D341Med (cell line): ENCODE measurements at places on chromosomes 5 and 9.

GRCh38 chr5:172433071-172433470, 21.3 kb downstream of the SH3PXD2B start:
- no peak for DNase-seq

DNA sequence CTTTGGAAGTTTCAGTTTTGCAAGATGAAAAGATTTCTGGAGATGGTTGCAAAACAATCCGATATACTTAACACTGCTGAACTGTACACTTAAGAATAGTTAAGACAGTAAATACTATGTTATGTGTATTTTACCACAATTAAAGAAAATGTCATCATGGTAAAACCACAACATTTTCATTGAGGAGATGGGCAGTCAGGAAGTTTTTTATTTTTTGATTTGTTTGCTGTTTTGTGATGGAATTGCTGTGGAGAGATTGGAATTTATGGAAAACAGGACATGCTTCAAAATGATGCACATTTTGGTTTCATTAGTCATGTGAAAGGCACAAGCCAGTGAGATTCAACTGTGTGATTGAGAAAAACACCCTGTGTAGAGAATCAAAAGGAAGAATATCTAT, 90.5 kb upstream of the AGXT2 start:
- DNase-seq, result no peak

- DNase-seq, result no peak
These were observed 272.0 kb downstream of the MAN2A1 start for GRCh38 chr5:109961751-109962150.

- DNase-seq, result no peak
These were observed 159.8 kb downstream of the PALM2AKAP2 start for GRCh38 chr9:109939698-109940342.

DNA sequence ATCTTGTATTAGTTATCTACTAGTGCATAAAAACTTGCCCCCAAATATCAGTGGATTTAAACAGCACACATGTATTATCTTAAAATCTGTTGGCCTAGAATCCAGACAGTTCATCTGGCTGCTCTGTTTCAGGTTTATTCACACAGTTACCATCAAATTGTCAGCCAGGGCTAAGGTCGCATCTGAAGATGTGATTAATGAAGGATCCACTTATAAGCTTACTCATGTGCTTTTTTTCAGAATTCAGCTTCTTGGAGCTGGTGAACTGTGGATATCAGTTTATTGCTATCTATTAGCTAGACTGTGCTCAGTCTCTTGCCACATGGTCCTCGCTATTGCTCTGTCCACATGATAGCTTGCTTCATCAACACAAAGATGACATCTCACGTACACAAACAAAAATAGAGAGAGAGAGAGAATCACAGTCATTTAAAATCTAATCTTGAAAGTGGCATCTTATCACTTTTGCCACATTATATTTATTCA, 81.5 kb downstream of the PRDM9 start:
- no peak for DNase-seq

- no peak for DNase-seq
These were observed 1.2 kb upstream of the CKS2 start for GRCh38 chr9:89309608-89310474.

- no peak for DNase-seq
These were observed 1504.6 kb upstream of the CDH9 start for GRCh38 chr5:28542987-28543386.

GRCh38 chr9:121350993-121351561, 19.0 kb downstream of the STOM start:
- peak; percentile 61 for DNase-seq

DNA sequence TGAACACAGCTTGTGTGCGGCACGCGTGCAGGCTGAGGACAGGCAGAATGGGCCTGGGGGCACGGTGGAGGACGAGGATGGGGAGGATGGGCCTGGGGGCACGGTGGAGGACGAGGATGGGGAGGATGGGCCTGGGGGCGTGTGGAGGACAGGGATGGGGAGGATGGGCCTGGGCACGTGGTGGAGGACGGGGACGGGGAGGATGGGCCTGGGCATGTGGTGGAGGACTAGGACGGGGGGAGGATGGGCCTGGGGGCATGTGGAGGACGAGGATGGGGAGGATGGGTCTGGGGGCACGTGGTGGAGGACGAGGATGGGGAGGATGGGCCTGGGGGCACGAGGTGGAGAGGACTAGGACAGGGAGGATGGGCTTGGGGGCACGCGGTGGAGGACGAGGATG, 22.0 kb downstream of the FBXW5 start:
- no peak for DNase-seq

DNA sequence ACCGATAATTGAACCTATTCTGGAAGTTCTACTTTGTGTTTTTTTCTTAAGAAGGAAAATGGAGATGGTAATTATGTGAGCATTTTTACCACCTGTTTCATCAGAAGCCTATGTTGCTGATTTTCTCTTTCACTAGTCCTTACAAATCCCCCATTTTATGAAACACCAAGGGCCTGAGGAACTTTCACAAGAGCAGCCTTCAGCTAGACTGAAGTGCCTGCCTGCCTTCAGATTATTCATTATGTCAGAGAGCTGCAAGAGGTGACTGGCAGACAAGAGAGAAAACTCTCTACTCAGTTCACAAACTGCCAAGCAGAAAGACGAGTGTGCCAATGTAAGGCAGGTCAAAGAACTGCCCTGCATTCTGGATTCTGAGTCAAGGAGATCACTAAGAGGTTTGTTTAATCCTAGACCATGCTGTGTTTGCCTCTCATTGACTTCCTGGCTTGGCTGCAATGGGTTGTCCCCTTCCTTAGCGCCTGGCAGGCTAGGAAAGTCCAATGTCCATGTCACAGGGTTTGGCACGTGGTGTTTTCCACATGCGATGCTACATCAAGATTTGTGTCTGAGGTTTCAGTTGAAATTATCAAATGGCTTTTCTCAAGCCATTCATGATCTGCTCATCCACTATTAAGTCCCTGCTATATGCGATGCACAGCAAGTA, 143.3 kb downstream of the CDC42SE2 start:
- no peak for DNase-seq

- no peak for DNase-seq
These were observed 24.4 kb upstream of the ICE1 start for GRCh38 chr5:5398071-5398470.

DNA sequence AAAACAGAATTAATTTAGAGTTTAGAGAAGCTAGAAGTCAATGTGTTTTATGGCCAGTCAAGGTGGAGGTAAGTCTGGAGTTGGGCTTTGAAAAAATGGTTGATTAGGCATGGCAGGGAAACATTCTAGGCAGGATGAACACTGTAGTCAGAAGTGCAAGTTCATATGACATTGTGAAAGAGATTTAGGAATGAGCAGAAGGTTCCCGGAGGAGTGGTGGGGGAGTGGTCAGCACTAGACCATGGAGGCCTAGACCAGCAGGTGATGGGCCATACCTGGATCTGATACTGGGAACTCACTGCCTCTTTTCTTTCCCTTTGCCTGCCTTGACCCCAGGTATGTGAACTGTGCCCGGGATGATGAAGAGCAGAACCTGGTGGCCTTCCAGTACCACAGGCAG, 16.6 kb downstream of the PRDM9 start:
- no peak for DNase-seq

DNA sequence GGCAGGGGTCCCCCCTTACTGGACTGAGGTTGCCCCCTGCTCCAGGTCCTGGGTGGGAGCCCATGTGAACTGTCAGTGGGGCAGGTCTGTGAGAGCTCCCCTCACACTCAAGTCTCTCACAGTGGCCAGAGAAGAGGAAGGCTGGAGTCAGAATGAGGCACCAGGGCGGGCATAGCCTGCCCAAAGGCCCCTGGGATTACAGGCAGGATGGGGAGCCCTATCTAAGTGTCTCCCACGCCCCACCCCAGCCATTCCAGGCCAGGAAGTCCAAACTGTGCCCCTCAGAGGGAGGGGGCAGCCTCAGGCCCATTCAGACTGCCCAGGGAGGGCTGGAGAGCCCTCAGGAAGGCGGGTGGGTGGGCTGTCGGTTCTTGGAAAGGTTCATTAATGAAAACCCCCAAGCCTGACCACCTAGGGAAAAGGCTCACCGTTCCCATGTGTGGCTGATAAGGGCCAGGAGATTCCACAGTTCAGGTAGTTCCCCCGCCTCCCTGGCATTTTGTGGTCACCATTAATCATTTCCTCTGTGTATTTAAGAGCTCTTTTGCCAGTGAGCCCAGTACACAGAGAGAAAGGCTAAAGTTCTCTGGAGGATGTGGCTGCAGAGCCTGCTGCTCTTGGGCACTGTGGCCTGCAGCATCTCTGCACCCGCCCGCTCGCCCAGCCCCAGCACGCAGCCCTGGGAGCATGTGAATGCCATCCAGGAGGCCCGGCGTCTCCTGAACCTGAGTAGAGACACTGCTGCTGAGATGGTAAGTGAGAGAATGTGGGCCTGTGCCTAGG, at the start of gene CSF2:
Gene CSF2, plus strand, starts transcription at position 559 of the 783 bp plus-strand sequence. Its CDS starts 35 bp downstream, at position 594.
- no peak for DNase-seq

DNA sequence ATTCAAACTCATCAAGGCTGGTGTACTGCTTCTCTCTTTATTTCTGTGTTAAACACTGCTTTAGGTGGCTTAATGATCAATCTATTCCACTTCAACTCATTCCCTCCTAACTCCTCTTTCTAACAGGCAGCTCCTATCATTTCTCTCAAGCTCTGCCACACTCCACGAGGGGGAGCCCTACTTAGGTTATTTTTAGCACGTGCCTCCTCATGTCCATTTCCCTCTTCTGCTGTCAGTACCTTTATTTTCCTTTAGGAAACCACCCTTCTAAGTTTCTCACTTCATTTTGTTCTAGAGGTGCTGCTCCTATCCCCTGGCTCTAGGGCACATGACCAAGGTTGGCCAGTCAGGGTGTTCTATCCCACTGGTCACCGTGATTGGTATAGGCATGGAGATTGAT, 6.7 kb upstream of the BRINP1 start:
- peak; percentile 52 for DNase-seq

DNA sequence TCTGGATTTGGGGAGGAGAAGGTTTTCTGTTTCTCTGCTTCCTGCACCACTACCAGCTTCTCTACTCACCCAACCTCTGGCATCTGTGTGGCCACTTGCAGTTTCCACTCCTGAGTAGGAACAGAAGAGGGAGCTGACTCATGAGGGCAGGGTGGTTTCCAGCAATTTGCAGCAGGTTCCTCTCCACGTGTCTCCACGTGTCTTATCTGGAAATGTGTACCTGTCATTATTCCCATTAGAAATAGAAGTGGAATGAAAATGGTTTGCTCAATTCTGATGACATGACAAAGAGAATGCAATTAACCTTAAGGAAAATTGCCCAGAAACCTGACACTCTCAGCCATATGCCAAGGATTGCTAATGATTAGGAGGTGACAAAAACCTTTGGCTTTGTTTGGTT, 33.0 kb downstream of the EGFLAM start:
- DNase-seq, result no peak

- DNase-seq, result peak; percentile 60
These were observed 114.1 kb downstream of the SYK start for GRCh38 chr9:90915693-90916092.

DNA sequence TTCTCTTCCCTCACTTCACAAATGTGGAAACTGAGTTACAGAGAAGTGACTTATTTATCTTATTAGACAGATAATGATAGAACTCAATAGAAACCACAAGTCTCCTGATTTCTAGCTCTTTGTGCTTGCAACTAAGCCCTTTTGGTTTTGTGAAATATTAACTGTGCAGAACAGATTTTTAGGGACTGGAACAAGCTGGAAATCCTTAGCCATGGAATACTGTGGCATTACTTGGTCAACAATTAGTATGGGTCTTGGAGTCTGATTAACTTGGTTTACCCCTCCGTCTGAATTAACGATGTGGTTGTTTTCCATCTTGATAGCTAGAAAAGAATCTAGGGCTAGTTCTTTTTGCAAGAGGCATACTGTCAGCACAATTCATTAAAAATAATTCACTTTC, 584 bp upstream of the KLF9 start:
- DNase-seq, result no peak

DNA sequence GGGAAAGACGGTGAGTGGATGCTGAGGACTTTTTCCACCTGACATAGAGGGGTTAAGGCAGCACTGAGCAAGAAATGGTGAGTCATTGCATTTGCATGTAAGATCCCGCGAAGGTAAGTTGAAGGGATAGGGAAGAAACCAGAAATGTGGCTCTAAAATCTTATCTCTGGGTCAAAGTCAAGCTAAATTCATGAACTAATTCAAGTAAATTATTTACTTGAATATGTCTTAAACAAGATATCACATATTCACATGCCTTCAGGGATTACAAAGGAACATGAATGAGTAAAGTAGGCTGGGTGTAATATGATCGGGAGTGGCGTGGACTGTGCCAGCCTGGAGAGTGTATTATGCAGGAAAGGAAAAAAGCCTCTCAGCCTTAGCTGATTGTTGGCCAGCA, 74.4 kb upstream of the EQTN start:
- no peak for DNase-seq

GRCh38 chr5:55154873-55155272, 5.1 kb upstream of the GPX8 start:
- DNase-seq, result no peak

DNA sequence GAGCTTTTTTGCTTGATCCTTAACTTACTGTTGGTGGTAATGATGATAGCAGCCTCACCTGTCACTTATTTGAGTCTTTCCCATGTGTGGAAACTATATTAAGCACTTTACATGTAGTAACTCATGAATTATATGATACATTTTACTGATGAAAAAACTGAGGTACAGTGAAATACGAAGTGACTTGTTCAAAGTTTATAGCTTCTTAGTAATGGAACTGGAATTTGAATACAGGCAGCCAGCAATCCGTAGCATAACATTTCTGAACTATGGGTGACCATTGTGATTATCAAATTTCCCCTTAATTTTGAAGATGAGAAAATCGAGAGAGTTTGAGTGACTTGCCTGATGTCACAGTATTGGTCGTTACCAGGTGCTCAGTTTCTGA, 17.3 kb downstream of the SCAMP1 start:
- DNase-seq, result no peak

DNA sequence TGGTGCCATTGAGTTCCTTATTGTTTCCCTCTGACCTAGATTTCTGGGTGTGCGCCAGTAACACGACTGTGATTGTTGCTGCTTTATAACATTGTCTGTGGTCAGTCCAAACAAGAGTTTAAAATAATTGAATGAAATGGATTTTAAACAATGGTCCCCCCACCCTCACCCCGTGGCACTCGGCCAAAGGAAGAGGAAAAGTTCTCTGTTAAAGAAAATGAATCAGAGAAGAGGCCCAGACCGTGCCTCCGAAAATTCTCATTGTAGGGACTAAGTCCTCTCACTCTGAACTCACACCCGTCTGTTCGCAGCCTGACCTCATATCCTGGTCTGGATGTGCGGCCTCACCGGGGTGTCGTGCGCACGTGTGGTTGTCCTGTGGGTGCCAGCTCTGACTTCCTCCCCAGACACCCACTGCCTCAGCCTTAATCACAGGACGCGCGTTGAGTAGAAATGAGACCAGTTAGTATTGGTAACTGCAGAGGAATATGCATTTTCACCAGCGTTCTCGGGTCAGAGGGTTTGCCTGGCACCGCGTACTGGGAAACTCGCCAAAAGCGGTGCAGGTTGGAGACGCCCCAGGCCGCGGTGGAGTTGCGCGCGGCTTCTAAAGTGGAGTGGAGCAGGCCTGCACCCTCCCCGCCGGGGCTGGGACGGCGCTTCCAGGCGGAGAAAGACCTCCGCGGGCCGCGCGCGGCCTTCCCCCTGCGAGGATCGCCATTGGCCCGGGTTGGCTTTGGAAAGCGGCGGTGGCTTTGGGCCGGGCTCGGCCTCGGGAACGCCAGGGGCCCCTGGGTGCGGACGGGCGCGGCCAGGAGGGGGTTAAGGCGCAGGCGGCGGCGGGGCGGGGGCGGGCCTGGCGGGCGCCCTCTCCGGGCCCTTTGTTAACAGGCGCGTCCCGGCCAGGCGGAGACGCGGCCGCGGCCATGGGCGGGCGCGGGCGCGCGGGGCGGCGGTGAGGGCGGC, at the start of gene ABL1:
Gene ABL1, plus strand, starts transcription at position 884 of the 966 bp plus-strand sequence. CDS start 193 bp downstream, outside the sequence.
- peak; percentile 91 for DNase-seq
